RKO (cell line): ENCODE measurements at places on chromosomes 2 and 18.

DNA sequence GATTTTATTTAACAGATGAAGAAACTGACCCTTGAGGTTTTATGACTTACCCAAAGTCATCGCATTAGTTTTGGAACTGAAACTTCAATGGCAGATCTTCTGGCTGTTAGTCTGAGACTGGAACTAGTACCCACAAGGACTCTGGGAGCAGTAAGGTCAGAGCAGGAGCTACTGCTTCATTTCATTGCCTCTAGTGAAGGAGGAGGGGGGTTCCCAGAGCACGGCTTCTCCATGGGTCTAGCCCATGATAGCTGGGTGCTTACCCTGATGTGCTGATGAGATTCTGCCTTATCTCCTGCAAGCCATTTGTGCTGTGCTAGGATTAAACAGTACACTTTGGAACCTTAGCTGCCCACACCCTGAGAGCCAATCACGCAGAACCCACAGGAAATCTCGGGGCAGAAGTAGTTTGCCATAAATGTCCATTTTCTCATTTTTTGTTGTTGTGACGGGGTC, 5.4 kb upstream of the RNASEH1 start:
- DNase-seq: no peak

DNA sequence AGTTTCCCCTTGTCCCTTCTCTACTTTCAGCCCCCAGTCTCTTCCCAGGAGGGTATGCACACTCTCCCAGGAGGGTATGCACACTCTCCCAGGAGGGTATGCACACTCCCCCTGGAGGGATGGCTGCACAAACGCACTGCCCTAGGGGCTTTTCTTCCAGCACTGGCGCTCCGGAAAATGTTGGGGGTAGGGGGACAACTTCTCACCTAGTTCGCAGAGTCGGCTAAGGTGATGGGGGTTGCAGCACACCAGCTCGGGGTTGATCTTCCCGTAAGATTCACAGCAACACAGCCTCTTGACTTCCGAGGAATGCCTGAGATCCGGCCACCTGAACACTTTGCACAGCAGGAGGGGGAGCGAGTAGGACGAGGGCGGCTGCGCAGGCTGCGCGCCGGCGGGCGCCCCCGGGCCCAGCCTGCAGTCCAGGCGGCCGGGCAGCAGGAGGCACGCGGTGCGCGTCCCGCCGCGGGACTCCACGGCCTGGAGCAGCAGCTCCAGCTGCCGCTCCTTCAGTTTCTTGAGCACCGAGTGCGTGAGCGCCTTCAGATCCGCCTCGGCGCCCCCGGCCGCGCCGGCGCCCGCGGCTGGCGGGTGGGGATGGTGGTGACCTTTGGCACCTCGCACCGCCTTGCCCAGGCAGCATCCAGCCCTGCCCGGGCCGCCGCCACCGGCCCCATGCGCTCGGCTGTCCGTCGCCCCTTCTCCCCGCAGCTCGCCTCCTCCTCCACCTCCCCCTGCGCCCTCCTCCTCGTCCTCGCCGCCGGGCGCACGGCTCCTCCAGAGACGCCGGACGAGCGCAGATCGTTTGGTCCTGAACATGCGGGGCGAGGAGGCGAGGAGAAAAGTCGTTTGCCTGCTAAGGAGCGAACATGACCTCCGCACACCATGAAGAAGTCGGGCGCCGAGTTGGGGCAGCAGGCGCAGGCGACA, 894 bp downstream of the SMAD7 start:
- peak; percentile 53 for DNase-seq

GRCh38 chr18:47247416-47248114, 3.9 kb downstream of the SKOR2 start:
- no peak for DNase-seq

GRCh38 chr2:231711677-231712450, 3.5 kb downstream of the PTMA start:
- DNase-seq: no peak

DNA sequence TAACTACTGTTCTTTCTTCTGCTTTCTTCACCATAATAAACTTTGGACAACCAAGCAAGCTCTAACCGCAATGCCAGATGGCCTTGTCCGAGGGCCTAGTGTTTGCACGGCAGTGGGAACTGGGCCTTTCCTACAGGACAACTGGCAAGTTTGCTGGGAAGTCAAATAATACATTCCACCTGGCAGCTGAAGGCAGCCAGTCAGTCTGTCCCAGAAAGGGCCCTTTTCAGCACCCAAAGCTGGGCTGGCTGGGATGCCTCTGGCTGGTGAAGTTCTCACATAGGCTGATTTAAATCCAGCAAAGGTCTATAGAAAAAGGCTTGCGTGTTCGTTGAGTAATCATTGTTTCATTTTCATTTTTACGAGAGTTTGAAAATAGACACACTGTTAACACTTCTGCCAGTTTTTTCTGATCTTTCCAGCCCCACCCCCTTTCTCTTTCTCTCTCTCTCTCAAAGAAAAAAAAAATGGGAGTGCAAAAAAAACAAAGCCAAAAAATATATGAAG, 110.0 kb upstream of the EPAS1 start:
- no peak for DNase-seq

- DNase-seq: no peak
These were observed 56.7 kb downstream of the SPTBN1 start for GRCh38 chr2:54512663-54513362.

DNA sequence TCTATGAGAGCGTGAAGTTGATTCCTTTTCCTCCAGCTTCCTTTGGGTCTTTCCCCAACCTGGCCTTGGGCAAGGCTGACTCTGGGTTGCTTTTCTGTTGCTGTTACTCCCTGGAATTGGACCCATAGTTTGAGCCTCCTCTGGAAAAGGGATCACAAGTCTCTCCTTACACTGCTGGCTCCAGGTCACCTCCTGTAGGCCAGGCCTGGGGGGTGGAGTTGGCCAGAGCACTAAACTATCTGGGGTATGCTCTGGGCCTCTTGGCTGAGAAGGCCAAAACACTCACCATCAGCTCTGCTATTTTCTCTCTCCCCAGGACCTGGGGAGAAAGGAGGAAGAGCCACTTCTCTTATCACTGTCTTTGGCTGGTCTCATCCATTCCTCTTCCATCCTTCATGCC, 56.5 kb upstream of the NCOA1 start:
- DNase-seq: no peak
